Epithelial cell of proximal tubule (primary cell): ENCODE measurements at places on chromosomes 11 and 22.

- DNase-seq: no peak
Observed at GRCh38 chr11:65539744-65540289, 14.9 kb downstream of the SCYL1 start.

DNA sequence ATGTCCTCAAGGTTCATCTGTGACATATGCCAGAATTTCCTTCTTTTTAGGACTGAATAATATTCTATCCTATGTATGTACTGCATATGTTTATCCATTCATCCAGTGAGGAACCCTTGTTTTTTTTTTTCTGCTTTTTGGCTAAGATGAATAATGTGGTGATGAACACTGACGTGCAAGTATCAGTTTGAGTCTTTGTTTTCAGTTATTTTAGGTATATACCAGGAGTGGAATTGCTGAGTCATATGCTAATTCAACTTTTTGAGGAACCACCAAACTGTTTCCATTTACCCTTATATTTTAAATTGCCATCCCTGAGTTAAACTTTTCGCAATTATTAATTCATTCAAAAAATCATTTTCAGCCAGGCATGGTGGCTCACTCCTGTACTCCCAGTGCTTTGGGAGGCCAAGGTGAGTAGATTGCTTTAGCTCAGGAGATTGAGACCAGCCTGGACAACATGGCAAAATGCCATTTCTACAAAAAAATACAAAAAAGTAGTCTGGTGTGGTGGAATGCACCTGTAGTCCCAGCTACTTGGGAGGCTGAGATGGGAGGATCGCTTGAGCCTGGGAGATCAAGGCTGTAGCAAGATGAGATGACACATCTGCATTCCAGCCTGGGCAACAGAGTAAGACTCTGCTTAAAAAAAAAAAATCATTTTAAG, 64.2 kb downstream of the MICAL2 start:
- DNase-seq: no peak

DNA sequence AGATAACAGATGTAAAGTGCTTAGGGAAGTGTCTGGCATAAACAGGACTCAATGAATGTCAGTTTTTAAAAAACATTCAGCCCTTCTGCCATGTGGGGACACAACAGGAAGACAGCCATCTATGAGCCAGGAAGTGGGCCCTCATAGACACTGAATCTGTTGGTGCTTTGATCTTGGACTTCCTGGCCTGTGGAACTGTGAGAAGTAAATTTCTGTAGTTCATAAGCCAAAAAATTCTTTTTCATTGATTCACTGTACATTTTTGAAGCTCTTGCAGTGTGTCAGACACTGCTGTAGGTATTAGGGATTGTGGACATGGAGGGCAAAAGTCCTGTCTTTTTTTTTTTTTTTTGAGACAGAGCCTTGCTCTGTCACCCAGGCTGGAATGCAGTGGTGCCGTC, 188.6 kb downstream of the HIPK3 start:
- no peak for DNase-seq

DNA sequence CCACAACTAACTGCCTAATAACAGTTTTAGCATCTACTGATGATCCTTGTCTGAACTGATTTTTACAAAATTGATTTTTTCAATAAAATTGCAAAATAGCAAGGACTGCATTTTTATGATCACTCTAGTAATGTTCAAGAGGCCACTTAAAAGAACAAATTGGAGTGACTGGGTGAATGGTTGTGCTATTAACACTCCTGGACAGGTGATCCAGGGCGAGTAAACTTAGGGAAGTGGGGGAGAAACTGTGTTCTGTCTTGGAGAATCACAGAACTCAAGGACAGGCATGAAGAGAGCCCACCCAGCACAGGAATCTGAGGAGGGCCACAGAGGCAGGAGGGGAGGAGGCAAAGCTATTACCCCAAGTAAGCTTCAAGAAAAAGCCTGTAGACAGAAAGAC, 75.8 kb downstream of the SGSM3 start:
- DNase-seq: no peak

GRCh38 chr11:120894202-120894985, 129.5 kb upstream of the TBCEL start:
- DNase-seq: no peak

DNA sequence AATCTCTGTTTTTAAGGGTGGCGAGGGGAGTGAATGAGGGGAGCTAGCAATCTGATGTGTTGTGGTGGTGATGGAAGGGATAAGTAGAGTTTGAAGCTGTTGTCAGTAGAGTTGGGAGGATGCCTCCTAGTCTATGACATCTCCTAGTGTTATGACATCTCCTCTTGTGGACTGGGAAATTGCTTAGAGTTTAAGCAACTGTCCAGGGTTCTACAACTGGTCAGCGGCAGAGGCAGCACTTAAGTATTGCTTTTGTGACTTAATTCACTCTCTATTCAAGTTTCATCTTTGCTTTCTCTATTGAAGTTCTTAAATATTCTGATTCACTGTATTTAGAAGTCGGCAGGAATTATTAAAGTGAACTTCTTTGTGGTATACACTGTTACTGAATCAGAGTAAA, 13.8 kb downstream of the BMAL1 start:
- DNase-seq: no peak

- no peak for DNase-seq
Observed at GRCh38 chr11:117009905-117010605, 88.2 kb downstream of the SIK3 start.

- DNase-seq: no peak
Observed at GRCh38 chr22:29163808-29164207, 41.9 kb upstream of the EMID1 start.

DNA sequence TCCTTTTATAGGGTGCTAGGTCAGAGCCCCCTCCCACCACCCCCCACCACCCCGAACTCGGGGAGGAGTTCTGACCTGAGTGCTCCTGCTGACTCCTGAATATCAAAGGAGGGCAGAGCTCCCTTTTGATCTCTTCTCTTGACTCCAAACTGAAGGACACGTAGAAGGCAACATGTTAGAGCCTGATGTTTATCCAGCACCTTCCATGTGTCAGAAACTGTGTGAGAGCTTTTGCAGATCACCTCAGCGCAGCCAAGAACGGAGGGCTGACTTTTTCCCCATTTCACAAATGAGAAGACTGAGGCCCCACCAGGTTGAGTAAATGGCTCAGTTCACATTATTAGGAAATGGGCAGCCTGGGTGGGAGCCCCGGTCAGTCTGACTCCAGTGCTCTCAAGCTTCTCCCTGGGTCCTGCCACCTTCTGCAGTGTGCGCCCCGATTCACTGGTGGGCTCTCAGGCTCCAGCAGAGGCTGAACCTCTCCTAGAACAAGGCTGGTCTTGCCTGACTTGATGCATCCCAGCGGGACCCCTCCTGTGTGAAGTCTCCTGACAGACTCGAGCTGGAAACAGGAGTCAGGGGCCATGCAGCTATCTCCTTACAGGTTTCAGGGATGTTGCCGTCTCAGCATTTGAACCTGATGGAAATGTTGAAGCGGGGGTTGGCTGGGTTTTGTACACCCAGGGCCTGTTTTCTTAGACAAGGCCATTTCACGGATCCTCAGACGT, 98.5 kb downstream of the TSPAN18 start:
- no peak for DNase-seq

- no peak for DNase-seq
Observed at GRCh38 chr11:69439651-69440464, 41.6 kb upstream of the LINC01488 start.

GRCh38 chr22:33332538-33332937, 274.4 kb upstream of the SYN3 start:
- DNase-seq: no peak

DNA sequence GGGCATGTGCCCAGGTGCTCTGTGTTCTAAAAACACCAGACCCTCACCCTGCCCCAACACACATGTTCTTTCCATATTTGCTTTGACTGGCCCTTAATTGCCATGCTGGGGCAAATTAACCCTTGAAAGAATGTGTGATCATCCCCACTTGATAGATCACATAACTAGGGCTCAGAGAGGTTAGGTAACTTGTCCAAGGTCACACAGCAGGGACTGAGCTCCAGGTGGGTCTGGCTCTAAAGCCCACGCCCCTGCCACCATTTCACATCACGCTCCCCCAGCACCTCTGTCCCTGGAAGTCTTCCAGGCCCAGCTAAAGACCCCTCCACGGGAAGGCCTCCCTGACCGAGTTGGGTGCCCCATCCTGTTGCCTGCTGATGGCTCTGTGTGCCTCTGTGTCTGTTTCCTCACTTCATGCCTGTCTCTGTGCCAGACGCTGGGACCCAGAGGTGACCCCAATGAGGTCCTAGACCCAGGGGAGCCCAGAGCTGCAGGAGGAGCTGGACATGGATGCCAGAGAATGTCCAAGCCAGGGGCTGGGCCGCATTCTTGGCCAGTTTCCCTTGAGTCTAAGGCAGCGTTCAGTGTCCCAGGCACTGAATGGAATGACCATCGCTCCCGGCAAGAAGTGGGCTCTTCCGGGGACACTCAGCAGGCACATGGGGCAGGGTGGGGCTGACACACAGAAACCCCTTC, 79.7 kb downstream of the MYO7A start:
- no peak for DNase-seq

- no peak for DNase-seq
Observed at GRCh38 chr11:74318241-74318932, 6.9 kb upstream of the P4HA3 start.

GRCh38 chr22:26702906-26703830, 45.8 kb downstream of the MIAT start:
- no peak for DNase-seq

DNA sequence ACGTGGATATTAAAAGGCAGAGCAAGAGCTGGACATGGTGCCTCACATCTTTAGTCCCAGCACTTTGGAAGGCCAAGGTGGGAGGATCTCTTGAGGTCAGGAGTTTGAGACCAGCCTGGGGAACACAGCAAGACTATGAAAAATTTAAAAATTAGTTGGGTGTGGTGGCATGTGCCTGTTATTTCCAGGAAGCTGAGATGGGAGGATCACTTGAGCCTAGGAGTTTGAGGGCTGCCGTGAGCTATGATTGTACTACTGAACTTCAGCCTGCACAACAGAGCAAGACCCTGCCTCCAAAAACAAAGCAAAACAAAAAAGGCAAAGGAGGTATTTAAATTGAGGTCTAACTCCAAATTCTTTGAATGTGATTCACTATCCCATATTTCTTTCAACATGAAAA, 23.5 kb downstream of the RDX start:
- no peak for DNase-seq

- no peak for DNase-seq
Observed at GRCh38 chr11:129453293-129453721, 77.7 kb downstream of the BARX2 start.

GRCh38 chr11:101844608-101845007, 70.2 kb upstream of the CEP126 start:
- DNase-seq: no peak

- no peak for DNase-seq
Observed at GRCh38 chr11:99257131-99257530, 236.4 kb downstream of the CNTN5 start.

GRCh38 chr22:25120761-25121212, 78.9 kb upstream of the CRYBB3 start:
- DNase-seq: peak; percentile 45

DNA sequence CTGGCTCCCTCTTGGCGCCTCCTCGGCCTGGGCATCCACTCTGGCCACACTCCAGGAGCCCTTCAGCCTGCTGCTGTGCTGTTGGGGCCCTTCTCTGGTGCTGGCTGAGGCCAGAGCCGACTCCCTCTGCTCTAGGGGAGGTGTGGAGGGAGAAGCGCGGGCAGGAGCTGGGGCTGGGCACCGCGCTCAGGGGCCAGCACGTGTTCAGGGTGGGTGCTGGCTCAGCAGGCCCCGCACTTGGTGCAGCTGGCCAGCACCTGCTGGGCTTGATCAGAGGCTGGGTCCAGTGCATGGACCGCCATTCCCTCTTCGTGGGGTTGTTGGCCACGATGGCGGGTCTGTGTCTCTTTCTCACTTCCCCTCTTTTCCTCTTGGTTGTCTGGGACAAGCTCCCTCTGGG, 2381.0 kb downstream of the LRRC4C start:
- DNase-seq: no peak

DNA sequence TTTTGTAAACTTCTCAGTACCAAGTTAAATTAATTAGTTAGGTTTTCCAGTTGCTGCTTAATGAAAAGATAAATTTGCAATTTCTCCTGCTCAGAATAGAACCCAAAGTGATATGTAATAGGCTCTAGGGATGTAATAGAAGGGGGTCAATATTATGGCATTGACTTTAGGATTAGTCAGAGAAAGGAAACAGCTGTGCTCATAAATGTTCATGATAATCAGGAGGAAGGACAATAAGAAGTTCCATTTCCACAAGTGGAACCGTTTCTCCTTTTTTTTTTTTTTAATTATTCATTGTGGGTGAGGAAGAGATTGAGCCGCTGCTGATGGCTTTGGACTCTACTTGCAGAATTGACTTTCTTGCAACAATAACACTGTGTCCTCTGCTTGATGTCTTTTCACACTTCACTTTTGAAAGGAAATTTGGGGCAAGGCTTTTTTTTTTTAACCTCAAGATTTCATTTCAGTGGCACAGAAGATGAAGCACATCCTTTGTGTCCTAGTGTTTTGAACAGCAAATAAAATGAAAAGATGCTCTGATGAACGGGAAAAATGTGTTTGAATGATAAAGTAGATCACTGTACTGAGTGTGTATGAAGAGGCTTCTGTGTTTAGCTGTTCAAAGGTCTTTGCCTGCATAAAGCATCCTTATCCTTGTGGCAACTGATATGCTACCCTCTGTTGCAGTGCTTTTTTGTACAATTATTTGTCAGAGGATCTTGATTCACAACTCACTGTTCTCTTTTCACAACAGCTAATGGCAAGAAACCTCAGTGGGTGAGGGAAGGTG, 62.4 kb downstream of the GAS2 start:
- DNase-seq: no peak

DNA sequence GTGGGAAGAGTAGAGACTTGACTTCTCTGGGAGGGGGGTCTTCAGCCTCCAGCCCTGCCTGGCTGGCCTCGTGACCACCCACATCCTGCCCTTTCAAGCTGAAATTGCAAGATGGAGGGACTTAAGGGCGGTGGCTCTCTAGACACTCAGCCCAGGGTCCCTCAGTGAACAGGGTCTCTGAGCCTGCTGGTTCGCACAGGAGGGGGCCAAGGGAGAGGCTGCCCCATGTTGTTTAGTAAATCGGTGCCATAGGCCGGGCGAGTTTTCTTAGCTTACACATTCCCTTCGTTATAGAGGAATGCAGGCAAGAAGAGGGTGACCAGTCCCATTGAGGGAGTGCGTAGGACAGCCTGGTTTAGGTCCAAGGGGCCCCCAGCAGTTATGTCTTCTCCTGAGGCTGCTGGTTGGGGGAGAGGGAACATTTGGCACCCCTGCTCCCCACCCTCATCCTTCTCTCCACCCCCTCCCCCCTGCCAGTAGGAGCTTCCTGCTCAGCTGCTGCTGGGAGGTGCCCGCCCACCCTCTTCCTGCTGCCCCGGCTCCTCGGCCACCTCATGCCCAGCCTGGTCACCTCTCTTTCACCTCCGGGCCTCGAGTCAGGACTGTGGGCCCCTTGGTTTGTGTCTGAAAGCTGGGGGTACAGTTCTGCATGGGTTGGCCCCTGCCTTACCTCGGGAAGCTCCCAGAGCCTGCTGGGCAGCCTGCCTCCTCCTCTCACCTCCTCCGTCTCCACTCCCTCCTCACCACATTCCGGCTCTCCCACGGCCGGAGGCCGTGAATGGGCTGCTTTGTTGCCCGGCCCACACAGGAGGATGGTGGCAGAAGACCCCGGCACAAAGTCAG, 3.9 kb downstream of the FRMD8 start:
- DNase-seq: no peak

- no peak for DNase-seq
Observed at GRCh38 chr11:47387944-47388696, 9.8 kb upstream of the SPI1 start.

GRCh38 chr11:128904656-128905344, 13.6 kb downstream of the KCNJ5 start:
- no peak for DNase-seq
